ENCODE measurements at places on chromosomes 7 and 10.

DNA sequence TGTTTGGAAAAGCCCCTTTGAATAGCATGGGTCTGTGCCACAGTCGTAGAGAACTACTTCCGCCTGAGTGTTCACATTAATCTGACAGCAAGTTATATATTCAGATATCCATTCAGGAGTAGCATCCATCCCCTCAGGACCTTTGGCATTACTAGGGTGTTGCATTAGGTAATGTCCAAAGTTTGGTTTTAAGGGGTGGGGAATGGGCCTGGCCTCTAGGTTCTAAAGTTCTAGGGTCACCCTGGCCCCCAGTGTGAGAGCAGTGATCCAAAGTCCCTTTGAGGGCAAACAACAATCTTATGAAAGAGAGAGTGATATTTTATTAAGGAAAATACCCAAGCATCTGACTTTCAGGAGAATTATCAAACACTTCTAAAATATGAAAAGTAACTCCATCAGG lies 12.3 kb downstream of the MCM10 start:
- no peak for DNase-seq

DNA sequence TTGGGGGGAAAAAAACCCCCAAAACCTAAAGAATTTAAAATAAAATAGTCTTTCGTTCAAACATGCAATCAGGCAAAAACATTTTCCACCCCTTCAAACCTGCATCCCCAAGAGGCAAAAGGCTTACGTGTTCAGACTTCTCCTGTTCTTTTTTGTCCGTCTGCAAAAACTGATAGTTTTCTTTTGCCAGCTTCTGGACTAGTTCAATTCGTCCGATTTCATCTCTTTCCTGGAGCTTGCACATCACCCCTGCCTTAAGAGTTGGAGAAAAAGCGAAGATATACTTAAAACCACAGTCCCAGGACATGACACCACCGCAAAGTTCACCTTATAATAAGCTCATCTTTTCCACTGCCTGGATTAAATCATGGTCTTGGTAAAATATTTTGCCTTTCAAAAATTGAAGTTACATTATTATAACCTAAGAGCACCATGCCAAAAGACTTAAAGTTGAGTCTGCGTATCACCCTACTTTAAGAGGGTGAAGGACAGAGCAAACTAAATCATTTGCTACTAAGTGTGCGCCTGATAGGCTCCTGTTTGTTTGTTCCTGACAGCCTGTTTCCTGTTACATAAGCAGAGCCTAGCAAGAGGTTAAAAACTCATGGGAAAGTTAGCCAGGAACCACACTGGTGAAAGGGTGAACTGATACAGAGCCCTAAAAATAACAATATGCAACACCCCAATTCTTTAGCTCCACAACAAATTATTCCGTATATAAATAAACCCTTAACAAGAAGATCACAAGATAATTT lies 137.0 kb downstream of the RAPGEF5 start:
- no peak for DNase-seq

DNA sequence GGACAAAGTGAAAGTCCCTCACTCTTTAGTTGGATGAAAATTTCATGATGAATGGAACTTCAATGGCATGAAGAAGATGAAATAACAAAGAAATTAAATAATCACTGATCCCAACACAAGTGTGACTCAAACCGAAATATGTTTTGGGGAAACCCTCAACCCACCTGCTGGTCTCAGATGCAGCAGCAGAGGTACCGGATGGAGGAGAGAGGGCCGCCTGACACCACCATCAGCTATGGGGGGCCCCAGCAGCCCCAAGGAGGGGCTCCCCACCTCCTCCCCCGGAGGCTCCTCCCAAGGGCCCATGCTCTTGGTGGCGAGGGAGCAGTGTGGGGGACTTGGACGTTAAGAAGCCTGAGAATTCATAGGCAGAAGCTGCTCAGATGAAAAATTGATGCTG lies 137.2 kb upstream of the ADARB2 start:
- no peak for DNase-seq

DNA sequence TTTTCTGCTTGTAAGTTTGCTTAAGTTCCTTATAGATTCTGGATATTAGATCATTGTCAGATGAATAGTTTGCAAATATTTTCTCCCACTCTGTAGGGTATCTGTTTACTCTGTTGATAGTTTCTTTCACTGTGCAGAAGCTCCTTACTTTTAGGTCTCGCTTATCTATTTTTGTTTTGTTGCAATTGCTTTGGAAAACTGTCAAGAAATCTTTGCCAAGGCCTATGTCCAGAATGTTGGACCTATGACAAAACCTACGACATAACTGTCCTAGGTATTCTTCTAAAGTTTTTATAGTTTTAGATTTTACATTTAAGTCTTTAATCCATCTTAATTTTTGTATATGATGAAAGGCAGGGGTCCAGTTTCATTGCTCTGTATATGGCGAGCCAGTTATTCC lies 27.4 kb downstream of the COA1 start:
- DNase-seq = no peak

- no peak for DNase-seq
Measured at GRCh38 chr7:107995184-107996071, 7.5 kb downstream of the LAMB1 start.

GRCh38 chr7:5429253-5429856 lies 5.7 kb upstream of the TNRC18 start:
- no peak for DNase-seq

GRCh38 chr7:87483131-87483530 lies 7.7 kb upstream of the ABCB4 start:
- no peak for DNase-seq

GRCh38 chr10:117222976-117223692 lies 17.8 kb upstream of the SLC18A2 start:
- no peak for DNase-seq

- no peak for DNase-seq
Measured at GRCh38 chr10:120355425-120355824, 101.6 kb upstream of the PLPP4 start.

GRCh38 chr10:60649485-60650377 lies 128.5 kb upstream of the CDK1 start:
- DNase-seq = no peak

GRCh38 chr7:115707258-115708012 lies 323.1 kb downstream of the TFEC start:
- no peak for DNase-seq

DNA sequence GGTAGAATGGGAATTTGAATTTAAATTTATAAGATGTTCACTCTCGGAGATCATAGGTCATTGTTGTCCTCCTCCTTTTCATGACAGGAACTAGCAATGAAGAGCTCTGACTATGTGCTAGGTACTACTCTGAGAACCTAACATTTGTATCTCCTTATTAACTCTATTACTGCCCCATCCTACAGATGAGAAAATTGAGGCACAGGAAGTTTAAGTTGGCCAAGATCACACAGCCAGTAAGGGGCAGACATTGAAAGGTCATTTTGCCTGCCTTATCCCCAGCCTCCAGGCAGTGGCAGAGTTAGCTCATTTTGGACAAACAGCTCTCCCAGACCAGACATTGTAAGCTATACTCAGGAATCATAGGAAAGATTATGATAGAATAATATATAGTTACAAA lies 6.0 kb downstream of the SRGN start:
- DNase-seq = no peak

- DNase-seq = no peak
Measured at GRCh38 chr10:110344622-110345021, 39.9 kb upstream of the SMNDC1 start.

DNA sequence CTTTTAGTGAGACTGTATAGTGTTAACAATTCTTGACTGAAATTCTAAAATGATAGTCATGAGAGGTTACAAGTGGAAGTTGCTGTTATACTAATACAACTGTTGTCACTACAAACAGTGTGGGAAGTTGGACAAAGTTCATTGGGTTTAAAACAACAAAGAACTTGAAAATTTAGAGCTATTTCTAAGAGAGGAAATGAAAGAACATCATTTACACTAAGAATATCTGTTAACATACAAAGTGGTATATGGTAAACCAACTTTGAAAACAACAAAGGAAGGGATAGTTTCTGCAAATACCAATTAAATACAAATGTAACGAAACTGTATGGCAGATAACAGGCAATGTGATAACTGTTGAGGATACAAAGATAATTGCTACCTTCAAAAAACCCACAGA lies 11.6 kb downstream of the MTPN start:
- no peak for DNase-seq

GRCh38 chr7:33310546-33310945 lies 181.2 kb downstream of the BBS9 start:
- no peak for DNase-seq

- no peak for DNase-seq
Measured at GRCh38 chr10:122279725-122280141, 8.6 kb downstream of the BTBD16 start.

DNA sequence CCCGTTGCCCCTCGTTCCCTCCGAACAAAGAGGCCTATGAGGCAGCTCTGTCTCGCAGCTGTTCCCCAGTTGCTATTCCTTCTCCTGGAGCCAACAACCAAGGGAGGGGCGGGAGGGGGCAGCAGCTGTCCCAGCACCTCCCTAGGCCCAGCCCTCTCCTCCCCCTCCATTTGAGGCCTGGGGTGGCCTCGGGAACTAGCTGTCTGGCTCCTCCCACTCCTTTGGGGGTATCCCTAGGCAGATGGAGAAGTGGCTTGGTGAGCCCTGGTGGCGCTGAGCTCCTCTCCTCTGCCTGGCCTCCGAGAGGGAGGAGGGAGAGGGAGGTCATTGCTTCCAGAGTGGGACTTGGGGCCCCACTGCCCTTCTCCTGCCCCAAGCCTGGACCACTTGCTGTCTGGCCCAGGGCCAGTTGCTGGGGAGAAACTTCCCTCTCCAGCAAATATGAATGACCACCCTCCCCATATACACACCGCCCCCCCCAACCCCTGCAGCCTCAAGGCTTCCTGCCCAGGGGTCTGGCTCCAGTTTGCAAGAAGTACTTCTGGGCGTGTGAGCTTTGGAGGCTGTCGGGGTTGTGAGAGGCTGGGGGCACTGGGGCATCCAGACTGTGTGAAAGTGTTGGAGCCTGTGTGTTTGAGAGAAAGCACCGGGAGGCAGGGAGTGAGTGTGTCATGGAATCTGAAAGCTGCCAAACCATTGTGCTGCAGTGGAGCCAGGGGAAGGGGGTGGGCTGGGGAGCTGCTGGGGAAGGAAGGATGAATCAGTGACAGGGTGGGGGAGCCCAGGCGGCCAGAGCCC lies 3.1 kb downstream of the FLNC start:
- DNase-seq = no peak

GRCh38 chr10:49170632-49171325 lies 17.4 kb downstream of the TMEM273 start:
- DNase-seq = no peak

GRCh38 chr7:148116195-148116594 lies 474.4 kb upstream of the C7orf33 start:
- no peak for DNase-seq

- no peak for DNase-seq
Measured at GRCh38 chr7:54831644-54832095, 72.7 kb upstream of the SEC61G start.

GRCh38 chr10:62047228-62047892 lies 145.9 kb downstream of the ARID5B start:
- DNase-seq = no peak

Measured in D721Med (cell line).